ENCODE measurements at places on chromosomes 11 and 22.

GRCh38 chr11:65130631-65131416 lies 3.5 kb downstream of the SYVN1 start:
- no peak for DNase-seq

GRCh38 chr11:77262803-77263202 lies 38.7 kb downstream of the GDPD4 start:
- no peak for DNase-seq

DNA sequence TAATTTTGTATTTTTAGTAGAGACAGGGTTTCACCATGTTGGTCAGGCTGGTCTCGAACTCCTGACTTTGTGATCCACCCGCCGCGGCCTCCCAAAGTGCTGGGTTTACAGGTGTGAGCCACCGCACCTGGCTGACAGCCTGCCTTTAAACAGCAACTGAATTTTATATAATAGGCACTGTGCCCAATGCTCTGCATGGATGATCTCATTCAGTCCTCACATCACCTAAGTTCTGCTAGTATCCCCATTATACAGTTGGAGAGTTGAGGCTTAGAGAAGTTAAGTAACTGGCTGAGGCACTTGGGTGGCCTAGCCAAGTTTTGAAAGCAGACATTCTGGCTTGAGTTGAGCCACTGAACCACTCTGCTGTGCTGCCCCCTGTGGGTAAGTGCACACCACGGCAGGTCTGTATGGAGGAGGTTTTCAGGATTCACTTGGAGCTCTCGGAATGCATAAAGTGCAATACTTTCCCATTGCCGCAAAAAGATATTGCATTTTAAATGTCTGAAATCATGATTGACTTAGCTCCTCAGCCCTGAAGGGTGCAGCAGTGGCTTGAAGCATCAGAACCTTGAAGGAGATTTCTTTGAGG lies 112.4 kb downstream of the LDLRAD3 start:
- DNase-seq, result no peak

DNA sequence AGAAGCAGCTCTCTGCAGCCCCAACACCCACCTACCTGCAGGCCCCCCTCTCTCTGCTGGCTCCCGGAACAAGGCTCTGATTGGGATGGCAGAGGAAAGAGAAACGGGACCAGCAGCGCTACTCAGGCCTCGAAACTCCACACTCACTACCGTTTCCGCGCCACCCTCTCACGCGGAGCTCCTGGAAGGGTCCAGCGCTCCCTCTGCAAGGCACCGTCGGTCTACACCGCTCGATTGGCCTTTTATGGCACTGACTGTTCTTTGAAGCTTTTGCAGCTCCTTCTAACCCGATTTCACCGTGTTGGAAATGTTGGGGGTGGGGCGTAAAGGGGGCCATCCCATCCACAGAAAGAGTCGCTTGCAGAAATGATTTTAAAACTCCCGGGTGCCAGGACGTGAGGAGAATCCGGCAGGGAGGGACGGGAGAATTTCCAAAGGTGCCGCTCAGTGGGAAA lies 323 bp upstream of the PANX1 start:
- no peak for DNase-seq

DNA sequence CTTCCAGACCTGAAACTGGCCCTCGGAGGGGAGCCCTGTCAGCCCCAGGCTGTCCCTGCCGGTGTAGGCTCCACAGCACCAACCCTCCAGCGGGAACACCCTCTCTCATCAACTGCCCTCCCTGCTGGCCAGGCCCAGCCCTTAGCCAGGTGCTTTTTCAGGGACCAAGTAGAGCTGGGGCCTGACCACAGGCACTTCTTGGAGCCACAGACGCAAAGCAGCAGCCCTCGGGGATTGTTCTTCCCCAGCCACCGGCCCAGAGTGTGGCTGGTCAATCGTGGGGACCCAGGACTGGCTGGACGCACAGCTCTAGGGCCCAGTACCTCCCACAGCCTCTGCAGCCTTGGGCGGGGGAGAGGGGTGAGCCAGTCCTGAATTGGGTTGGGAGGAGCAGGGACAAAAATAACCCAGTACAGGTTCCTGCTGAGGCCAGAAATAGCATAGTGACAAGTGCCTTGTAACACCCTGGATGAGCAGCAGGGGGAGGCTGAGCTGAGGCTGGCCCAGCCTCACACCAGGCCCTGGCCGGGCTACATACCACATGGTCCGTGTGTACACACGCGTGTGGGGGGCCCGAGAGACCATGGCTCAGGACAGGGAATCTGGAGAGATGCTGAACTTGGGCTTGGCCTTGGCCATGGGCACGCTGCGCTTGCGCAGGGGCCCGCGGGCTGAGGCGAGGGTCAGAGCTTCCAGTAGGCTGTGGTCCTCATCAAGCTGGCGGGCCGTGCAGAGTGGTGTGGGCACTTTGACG lies 2.0 kb downstream of the KCNJ11 start:
- DNase-seq, result no peak

DNA sequence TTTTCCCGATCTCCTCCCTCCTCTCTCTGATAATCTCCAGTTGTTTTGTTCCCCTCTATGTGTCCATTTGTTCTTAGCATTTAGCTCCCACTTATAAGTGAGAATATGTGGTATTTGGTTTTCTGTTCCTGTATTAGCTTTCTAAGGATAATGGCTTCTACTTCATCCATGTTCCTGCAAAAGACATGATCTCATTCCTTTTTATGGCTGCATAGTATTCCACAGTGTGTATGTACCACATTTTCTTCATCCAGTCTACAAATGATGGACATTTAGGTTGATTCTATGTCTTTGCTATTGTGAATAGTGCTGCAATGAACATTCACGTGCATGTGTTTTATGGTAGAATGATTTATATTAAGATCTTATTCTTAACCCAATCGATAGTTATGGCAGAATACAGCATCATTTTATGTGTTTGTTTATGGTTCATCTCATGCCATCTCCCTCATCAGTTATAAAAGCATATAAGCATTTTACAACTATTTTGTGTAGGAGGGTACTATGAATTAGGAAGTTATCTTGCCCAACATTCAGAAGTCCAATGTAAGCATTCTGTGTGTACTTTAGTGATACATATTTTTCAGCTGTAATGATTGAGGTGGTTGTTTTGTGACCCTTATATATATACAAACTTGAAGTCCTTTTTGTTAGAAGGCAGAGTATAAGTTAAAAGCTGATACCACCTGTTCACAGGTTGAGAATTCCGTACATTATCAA lies 3.2 kb downstream of the MS4A3 start:
- DNase-seq, result no peak

DNA sequence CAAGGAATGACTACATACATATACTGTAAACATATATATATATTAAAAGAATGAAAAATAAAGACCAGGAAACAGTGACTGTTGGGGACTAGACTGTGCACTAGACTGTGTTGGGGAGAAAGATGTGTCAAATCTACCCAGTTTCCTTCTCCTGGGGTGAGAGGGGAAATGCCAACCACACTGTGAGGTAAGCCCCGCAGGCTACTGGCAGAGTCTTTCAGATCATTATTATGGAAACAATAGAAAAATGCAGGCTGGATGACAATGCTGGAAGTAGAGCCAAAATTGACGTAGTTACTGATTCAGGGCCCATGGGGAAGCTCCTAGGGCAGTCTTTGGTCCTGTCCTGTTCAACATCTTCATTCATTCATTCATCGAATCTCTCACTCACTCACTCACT lies 101.4 kb downstream of the C11orf58 start:
- DNase-seq, result no peak

DNA sequence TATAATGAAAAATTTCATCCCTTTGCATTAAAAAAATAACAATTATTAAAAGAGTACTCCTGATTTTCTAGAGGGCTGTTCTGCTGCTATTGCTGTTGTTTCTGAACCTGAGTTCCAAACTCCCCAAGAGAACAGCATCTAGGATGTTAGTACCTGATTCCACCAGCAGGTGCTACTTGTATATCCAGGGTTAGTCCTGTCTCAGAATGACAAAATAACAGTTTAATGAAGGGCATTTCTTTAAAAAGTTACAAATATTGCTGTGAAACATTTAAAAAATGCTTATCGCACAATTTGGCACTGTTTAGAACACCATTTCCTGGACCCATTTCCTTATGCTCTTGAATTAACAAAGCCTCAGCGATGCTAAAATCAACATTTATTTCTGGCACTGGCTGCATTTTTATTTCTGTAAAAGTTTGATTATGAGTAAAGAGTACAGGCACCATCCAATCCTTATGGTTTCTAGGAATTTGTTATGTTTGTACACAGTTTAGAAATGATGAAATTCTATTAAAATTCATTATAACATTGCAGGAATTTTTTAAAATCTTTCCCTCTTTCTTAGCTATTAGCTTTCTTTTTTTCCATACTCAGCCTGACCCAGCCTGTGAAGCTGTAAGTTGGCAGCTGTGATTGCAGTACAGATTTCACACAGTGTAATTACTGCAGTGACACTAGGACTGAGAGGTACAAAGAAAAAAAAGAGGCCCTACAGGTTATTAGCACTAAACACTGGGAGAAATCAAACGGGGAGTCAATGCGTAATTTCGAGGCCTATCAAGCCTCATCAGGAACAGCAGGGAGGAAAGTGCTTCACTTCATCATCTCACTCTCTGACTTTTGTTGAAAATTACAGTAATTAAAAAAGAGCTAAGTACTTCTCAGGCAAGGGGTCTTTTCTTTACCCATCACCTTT lies 208.8 kb downstream of the DCDC1 start:
- no peak for DNase-seq

DNA sequence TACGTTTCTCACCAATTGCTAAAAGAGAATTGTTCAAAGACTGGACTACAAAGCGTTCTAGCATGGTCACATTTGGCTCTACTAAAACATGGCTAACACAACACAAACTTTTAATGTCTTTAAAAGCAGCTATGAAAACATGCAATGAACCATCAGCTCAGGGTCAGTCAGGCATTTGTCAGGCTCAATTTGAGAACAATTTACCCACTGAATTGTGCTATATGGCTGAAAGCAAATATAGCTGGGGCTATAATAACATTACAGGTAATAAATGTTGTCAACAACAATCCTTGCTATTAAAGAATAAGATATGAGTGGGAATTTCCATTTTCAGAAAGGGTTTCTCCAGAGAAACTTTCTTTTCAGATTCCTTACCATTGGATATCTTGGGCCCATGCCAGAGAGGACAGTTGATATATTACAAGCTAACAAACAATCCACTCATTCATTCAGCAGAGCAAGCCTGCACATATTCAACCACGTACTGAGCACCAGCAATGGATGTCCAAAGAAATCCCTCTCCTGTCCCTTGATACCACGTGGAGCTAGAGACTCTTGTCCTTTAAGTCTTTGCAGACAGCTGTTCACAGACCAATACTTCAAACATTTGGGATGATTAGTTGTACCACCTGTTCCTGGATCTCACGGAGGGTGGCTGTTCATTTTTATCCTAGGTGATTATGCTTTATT lies 82.5 kb upstream of the DDI1 start:
- no peak for DNase-seq

DNA sequence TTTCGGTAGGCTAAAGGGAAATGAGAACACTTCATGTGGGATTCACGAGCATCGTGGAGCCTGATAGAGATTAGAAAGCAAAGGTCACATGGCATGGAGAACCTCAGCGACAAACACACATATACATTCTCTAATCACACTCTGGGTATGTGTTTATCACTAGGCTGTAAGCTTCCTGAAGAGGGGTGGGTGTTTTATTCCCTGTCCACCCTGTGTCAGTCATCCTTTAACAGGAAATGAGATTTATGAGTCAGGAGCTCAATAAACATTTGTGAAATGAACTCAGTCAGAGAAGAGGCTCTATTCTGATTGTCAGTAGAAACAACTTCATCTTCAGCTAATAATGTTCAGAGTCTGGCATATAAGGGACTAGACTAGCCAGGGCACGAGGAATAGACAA lies 71.7 kb upstream of the EIF3M start:
- DNase-seq, result no peak

DNA sequence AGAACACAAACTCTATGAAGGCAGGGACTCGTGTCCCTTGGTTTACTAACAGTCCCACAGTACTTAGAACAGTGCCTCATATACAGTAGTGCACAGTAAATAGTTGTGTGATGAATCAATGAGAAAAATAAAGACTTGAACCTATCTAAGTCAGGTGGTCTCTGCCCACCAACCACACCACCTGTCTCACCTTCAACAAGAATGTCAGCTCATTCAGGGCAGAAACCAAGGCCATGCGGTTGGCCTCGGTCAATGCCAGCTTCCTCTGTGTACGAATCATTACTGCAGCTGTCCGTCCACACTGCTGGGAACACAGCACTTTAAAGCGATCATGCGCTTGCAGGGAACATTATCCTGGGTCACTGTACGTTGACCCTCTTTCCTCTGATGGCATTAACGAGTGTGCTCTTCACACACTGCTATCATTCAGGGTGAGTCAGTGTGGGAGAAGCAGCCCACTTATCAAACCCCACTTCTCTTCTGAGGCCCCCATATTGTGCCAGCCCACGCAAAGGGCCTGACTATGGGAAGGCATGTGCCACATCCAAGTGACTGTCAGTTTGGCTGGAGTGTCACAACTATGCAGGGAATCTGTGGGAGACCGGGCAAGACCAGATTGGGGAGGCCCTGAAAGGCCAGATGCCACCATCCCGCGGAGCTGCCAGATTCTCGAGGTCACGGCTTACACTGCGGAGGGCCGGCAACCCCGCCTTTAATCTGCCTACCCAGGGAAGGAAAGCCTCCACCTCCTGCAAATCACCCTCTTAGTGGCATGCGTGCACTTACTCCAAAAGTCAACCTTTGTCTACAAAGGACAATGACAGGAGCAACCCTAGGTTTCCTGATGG lies 36.1 kb downstream of the LARGE1 start:
- DNase-seq, result no peak

All from left renal cortex interstitium (tissue), 4 donors.